Forelimb muscle (tissue), 1 donor: ENCODE measurements at places on chromosomes 2 and 18. TPM values are rescaled to one million over a fixed set of nuclear protein-coding genes. Genes with fewer than 3 reads are reported as not detected.

GRCh38 chr2:68764806-68765311, 30.2 kb downstream of the ARHGAP25 start:
- no peak for DNase-seq

DNA sequence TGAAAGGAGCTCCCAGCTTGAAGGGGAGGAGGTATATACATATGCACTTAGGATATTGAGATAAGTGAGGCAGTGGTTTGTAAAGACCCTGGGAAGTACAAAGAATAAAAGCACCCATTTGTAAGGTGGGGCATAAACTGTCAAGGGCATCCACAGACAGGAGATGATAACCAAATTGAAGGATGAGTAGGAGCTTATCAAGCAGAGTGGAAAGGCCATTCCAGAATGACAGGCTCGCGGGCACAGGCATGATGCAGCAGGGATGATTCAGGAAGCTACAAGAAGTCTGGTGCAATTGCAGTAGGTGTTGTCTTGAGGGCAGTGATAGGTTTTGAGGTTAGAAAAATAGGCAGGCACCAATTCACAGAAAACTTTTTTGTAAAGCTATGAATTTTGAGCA, 504.8 kb downstream of the PIK3C3 start:
- DNase-seq, result no peak

Gene LCT
- polyA plus RNA-seq, result not detected

Gene CFC1
- polyA plus RNA-seq, result not detected

DNA sequence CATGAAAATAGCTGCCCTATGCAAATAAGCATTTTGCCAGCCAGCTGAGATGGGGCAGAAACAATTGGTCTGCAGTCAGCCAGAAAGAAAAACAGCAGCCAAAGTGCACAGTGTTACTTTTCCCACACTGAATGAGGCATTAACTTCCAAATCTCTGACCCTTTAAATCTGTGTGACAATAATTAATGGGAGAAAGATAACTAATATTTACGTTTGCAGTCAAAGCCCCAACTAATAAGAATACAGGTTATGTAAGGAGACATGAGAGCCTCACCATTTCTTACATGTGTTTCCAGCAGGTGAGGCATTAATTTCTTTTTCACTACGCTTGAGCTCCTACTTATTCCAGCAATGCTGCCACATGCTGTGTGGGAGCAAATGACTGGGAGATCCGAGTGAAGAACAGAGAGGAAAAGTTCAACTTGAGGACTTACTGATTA, 339.0 kb downstream of the SATB2 start:
- no peak for DNase-seq

- no peak for DNase-seq
Observed at GRCh38 chr2:55891671-55892094, 31.9 kb downstream of the EFEMP1 start.

GRCh38 chr2:106537791-106538191, 50.6 kb downstream of the CD8B2 start:
- no peak for DNase-seq

GRCh38 chr2:106025796-106026195, 168.3 kb downstream of the UXS1 start:
- no peak for DNase-seq

Gene NTSR2
- not detected for polyA plus RNA-seq

GRCh38 chr2:39678170-39678569, 12.5 kb downstream of the TMEM178A start:
- no peak for DNase-seq

GRCh38 chr2:74619651-74620297, 28.4 kb downstream of the M1AP start:
- no peak for DNase-seq

DNA sequence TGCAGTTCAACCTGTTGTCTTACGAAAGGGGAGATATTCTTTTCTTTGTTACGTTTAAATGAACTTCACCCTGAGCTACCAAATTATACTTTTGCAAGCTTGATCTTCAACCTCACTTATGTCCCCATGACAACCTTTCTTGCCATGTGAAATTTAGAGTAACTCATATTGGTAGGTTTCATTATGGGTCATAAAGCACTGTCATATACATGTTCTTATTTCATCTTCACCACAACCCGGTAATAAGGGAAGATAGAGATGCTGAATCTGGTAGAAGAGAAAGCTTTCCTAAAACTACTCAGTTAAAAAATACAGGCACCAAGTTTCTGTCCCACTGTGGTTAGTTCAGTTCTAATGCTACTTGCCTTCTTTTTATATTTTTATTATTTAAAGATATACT, 208.5 kb upstream of the NRP2 start:
- DNase-seq, result no peak

GRCh38 chr2:172172513-172173173, 69.9 kb upstream of the DLX2 start:
- DNase-seq, result no peak

Gene IL1RL1
- polyA plus RNA-seq, result 0.35 TPM

Gene SP5
- polyA plus RNA-seq, result 7.2 TPM

- no peak for DNase-seq
Observed at GRCh38 chr2:103435010-103435409, 673.2 kb downstream of the TMEM182 start.

GRCh38 chr2:105631011-105631410, 113.7 kb upstream of the NCK2 start:
- DNase-seq, result no peak

DNA sequence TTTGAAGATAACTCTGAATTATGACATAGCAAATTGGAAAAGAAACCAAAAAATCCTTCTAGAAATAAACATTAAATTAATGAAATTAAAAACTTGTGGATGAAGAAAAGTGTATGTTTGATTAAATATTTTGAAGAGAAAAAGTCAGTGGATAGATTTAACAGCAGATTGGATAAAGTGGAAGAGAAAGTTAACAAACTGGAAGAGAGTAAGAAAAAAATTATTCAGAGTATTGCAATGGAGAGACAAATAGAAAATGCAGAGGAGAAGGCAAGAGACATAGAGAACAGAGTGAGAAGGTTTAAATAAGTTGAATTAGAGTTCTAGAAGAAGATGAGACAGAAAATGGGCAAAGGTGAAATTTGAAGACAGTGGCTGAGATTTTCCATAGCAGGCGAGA, 162.8 kb downstream of the DIS3L2 start:
- no peak for DNase-seq

DNA sequence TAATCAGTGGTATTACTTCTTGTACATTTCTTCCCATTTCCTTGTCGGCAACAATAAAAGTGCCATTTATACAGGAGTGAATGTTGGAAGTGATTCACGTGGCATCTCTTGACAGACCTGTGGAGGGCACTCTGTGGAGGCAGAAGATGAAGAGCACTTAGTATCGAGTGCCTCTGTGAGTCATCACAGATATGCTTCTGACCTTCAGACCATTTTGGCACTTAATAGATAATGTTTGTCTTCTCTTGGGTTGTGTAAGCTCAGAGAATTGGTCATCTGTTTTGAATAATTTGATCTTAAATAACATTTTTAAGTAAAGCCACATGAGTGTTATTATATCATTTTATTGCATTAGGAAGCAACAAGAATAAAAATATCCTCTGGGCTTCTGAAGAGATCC, 305.5 kb downstream of the PTPRM start:
- DNase-seq, result no peak
